Stimulated activated CD4-positive, alpha-beta T cell treated with anti-CD3 and anti-CD28 coated beads, Interleukin-12 subunit alpha, Interleukin-12 subunit beta, amount 100 ng/mL, for 4 hours (primary cell): ENCODE measurements at places on chromosomes 4 and X.

GRCh38 chrX:136745215-136746173, 35.2 kb downstream of the ARHGEF6 start:
- DNase-seq = no peak

DNA sequence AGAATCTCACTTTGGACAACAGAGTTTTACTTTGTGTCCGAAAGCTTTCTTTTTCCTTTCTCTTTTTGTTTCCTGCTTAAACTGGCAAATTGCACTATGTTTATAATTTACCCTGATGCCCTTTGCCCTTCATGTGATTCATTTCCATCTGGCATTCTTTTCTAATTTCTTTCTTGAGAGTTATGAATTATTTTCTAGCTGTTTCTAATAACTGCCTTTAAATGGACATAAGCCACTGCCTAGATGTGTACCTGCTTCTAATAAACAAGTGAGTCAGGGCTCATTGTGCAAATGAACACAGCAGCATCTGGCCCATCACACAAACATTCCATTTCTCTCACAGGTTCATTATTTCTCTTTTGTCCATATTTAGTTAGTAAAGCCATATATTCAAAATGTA, 242.3 kb upstream of the GPRIN3 start:
- no peak for DNase-seq

GRCh38 chr4:138277133-138277532, 35.0 kb upstream of the SLC7A11 start:
- DNase-seq = no peak

GRCh38 chr4:181611033-181611711, 632.0 kb upstream of the TENM3 start:
- DNase-seq = no peak

DNA sequence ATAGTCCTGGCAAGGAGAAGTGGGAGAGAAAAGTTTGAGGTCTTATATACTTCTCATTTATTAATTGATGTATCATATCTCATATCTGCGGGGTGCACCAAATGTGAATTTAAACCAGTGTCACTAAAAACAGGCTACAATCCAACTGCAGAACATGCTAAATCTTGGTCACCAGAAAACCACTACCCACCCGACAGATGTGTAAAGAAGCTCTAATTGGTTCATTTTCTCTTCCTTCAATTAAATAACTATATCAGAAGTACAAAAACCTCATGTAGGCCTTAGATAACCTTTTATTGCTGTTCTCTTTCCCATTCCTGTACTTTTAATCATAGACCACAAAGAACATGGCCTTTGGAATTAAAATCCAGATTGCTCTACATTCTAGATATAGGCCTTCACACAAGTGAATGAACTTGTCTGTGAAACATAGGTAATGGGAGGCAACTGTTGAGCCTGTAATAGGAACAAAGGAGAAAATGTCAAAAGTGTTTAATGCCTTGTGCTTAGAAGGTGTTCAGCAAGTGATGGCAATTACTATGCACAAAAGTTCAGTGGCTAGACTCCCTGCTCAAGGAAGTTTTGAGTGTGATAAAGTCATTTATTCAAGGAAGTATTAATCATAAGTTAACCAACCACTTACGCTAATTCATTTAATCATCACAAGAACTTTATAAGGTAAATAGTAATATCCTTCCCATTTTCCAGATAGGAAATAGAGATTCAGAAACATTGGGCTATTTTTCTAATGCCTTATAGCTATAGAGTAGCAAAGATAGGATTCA, 425.6 kb downstream of the INPP4B start:
- no peak for DNase-seq

DNA sequence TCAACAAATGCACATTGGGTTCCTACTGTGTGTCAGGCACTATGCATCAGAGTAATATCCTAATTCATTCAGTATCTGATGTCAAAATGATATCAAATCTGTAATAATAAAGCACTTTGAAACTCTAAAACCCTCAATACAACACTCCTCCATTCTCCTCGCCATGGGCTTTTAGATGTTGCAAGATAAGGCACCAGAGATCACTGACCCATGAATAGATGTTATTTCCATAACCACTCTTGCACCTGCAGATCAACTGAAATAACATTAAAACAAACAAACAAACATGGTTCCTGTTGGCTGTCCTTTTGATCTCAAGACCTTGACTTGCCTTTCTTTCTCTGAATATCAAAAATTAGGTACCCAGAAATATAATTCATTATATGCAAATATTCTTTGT, 100.2 kb downstream of the MAB21L2 start:
- no peak for DNase-seq

- DNase-seq = no peak
Measured at GRCh38 chr4:144627663-144628076, 18.3 kb upstream of the HHIP start.

DNA sequence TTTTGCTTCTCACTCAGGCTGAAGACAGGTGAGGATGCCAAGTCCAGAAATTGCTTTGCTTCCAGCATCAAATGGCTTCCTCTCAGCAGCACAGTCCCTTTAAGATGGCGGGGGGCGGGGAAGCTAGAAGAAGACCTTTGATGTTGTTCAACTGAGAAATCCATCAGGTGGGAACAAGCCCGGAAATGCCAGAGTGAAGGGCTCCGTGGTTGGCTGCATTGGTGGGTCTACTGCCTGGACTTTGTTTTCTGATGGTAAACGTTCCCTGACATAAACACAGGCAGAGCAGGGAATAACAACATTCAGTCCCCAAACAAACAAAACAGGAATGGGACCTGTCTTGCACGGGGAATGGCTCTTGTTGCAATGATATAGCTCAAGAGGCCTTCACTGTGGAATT, 37.3 kb downstream of the APLN start:
- DNase-seq = no peak

DNA sequence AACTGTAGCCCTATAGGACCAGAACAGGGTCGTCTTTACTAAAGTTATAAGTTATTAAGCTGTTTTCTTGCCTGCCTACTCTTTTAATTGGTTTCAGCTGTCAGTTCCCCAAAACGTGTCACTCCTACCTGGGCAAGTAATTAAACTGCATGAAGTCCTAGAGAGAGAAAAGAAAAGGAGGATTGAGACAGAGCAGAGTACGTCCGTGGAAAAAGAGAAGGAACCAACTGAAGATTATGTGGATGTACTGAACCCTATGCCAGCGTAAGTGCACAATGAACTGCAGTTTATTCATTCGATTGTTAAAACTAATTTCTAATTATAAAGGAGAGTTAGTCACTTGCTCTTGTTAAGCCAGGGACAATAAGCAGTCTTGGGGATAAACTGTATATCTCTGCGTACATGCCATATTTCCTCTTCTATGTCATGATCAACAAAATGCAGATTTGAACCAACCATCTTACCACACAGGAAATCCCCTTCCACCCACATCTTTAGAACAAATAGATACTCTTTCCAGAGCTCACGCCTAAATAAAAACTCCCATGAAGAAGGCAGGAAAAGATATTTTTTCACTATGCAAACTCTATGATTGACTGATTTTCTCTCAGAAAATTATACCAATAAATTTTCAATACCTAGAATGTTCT, 22.8 kb downstream of the STAP1 start:
- DNase-seq = no peak

DNA sequence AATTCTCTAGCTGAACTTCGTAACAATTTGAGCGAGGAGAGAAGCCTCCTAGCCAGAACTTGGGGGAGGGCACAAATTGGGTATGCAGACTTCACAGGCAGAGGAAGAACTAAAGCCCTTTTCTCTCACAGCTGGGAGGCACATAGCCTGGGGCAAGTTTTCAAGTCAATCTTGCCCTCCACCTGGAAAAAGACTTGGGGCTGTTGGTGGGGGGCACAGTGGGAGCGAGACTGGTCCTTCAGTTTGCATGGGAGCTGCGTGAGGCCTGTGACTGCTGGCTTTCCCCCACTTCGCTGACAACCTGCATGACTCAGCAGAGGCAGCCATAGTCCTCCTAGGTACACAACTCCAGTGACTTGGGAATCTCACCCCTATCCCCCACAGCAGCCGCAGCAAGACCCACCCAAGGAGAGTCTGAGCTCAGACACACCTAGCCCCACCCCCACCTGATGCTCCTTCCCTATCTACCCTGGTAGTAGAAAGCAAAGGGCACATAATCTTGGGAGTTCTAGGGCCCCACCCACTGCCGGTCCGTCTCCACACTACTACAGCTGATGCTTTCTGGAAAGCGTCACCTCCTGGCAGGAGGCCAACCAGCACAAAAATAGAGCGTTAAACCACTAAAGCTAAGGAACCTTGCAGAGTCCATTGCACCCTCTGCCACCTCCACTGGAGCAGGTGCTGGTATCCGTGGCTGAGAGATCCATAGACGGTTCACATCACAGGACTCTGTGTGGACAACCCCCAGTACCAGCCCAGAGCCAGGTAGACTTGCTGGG, 160.8 kb downstream of the CBLL2 start:
- no peak for DNase-seq

DNA sequence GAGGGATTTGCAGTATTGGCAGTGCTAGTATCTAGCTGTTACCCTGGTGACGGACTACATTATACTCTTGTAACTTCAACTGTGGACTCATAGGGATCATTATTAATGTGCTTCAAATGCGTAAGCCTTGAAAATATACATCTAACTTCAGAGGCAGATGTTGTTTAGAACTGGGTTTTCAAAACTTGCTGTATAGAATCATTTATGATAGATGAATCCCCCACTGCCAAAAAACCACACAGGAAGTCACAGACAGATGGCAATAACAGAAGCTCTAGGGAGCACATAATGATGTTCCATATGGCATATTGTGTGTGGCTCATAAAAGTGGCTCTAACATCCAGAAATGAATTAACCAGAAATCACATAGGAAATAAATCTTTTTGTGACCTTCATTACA, 62.3 kb upstream of the RELL1 start:
- DNase-seq = no peak
